ENCODE measurements at places on chromosomes 6 and 20. TPM values are rescaled to one million over a fixed set of nuclear protein-coding genes. Genes with fewer than 3 reads are reported as not detected.

The KCNQ2 gene
- not detected for total RNA-seq

The KIF3B gene
- total RNA-seq: 14.2 TPM

The PCNA gene
- total RNA-seq: 198 TPM

The OTOR gene
- total RNA-seq: not detected

The RIPOR3 gene
- total RNA-seq: 0.56 TPM

The MYBL2 gene
- total RNA-seq: 47.8 TPM

The OPN5 gene
- total RNA-seq: not detected

The ARFRP1 gene
- total RNA-seq: 49.9 TPM

The PTPRT gene
- not detected for total RNA-seq

The PPP1R14C gene
- total RNA-seq: 94.6 TPM

The EDN1 gene
- 8.1 TPM for total RNA-seq

The RAET1L gene
- total RNA-seq: 27.2 TPM

The GSTA2 gene
- total RNA-seq: not detected

The ZNF217 gene
- total RNA-seq: 17.8 TPM

The BTNL2 gene
- not detected for total RNA-seq

The CALHM5 gene
- total RNA-seq: 0.07 TPM

The PIM1 gene
- 41.0 TPM for total RNA-seq

The TAGAP gene
- total RNA-seq: 0.42 TPM

The MYLK2 gene
- total RNA-seq: not detected

The FAM209A gene
- total RNA-seq: not detected

The EDN3 gene
- total RNA-seq: not detected

The CFAP206 gene
- total RNA-seq: 0.14 TPM

All from airway epithelial cell (primary cell).